SW480 (cell line): ENCODE measurements at places on chromosomes 7 and 10.

DNA sequence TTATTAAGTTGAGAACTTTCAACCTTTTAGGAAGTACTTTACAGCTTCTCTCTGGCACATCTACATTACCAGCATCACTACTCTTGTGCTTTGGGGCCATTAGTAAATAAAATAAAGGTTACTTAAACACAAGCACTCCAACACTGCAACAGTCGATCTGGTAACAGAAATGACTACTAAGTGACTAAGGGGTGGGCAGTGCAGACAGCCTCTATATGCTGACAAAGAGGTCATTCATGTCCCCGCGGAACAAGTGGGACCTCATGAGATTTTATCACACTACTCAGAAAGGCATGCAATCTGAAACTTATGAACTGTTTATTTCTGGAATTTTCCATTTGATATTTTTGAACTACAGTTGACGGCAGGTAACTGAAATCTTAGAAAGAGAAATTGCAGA is 111.3 kb upstream of the DNAJB12 start:
- DNase-seq: no peak

GRCh38 chr10:119518176-119518575 is 24.3 kb downstream of the RGS10 start:
- DNase-seq: no peak

DNA sequence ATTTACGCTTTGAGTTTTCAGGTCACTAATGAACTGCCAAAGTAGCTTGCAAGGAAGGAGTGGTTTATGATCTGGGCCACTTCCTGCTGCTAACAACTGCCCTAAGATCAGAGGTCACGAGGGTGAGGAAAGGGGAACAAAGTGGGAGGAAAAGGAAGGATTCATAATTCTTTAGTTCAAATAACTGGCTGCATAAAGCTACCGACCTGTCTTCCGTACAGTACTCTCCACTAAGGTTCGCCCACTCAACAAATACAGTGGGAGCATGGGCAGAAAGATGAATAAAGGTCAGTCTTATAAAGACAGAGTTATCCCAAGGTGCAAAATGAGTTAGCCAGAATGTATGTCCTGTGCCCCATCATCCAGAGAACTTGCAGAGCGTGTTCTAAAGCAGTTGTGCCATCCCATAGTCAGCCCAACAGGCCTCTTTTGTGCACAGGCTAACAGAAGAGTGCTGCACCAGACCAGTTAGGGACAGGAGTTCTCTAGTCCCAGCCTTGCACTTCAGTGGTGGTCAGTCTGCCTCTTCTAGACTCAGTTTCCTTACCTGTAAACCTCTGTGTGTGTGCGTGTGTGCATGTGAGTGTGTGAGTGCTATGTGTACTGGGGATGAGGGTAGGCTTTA is 65.9 kb downstream of the CREB3L2 start:
- DNase-seq: no peak

DNA sequence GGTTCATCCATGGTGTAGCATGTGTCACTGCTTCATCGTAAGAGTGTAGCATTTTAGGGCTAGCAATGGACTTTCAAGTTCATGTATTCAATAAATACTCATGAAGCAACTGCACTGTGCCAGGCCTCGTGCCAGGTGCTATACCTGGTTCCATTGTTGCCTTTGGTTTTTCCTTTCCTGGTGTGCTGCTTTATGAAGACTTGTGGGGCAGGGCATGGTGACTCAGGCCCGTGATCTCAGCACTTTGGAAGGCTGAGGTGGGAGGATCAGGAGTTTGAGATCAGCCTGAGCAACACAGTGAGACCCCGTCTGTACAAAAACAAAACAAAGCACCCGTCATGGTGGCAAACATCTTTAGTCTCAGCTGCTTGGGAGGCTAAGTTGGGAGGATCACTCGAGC is 2.2 kb upstream of the CPA4 start:
- no peak for DNase-seq

DNA sequence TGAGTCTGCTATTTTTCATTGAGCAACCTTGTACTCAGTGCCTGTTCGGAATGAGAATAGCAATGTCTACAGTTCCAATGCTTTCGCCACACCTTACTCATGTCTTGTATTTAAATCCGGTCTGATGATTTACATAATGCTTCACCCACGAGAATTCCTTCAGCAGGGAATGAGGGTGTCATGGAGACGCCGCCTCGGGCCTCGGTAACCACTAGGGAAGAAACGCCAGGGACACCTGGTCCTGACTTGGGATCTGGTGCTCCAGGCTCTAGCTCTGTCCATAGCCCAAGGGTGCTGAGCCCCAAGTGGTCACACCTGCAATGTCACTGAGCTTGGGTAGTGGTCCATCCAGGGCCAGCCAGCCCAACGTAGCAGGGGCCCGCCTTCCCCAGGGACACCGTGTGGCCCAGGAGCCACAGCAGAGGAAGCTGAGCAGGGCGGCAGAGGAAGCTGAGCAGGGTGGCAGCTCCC is 37.4 kb downstream of the PRKAG2 start:
- DNase-seq: no peak

DNA sequence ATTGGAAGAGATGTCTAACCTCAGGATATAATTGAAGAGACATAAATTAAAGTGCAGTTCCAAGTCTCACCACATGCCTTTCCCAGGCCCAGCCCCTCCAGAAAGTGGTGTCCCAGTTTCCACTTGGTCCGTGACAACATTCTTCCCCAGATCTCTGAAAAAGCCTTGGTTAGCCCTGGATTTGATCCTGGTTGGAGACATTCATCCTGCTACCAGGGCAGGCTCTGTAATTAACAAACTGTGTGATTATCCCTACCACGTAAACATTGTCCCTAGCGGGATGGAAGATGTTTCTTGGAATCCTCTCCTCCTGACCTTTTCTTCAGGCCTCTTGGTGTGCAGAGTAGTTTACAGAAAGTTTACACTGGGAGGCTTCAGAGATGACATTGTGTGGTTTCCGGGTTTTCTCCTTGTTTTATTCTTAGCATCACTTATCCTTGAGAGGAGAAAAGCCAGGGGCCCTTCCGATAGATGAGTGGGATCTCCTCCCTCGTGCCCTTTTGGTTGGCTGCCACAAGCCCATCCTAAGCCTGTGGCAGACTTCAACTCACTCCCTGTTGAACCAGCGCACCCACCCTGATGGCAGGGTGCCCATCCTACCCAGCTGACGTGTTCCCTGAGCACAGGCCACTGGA is 83.8 kb downstream of the COL13A1 start:
- DNase-seq: no peak

GRCh38 chr10:93601146-93601773 is at the start of gene RBP4:
TSS of gene RBP4 (minus strand) at chr10:93601235. CDS start at chr10:93601028, 207 bp downstream.
- no peak for DNase-seq

- no peak for DNase-seq
Observed at GRCh38 chr10:114743521-114744231, 77.9 kb upstream of the FHIP2A start.

DNA sequence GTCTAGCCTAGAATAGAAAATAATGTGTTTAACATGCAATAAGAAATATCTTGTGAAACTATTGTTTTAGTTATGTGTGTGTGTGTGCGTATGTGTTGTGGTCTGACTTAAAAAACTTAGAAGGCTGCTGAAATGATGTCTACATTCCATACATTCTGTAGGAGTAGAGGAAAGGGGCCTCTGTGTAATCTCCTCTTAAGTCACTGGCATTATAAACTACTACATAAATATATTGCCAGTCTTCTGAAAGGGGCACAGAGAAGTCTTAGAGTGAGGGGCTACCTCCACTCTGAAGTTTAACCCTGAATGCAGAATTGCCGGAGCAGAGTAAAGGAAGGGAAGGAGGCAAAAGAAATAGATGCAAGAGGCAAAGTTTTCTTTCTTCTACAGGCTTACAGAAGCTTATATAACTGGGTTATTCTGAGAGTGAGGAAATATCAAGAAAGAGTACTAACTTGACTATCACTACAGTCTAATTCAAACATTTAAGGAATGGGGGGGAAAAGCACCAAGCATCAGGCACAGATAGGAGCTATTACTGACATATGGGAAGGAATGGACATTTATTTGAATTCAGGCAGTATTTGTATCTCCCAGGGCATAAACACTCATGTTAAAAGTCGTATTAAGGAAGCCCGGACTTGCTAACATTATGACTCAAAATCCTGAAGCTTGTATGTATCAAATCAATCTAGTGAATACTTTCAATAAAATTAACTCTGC is 75.7 kb downstream of the DNAJC1 start:
- DNase-seq: no peak

GRCh38 chr7:127782654-127783559 is 130.9 kb downstream of the SND1 start:
- DNase-seq: no peak

GRCh38 chr10:95813054-95813685 is 57.2 kb downstream of the ENTPD1 start:
- DNase-seq: no peak

GRCh38 chr7:135508883-135509588 is 866 bp downstream of the CNOT4 start:
- DNase-seq: peak; percentile 53

- no peak for DNase-seq
Observed at GRCh38 chr10:95425592-95426465, 135.0 kb upstream of the PDLIM1 start.

DNA sequence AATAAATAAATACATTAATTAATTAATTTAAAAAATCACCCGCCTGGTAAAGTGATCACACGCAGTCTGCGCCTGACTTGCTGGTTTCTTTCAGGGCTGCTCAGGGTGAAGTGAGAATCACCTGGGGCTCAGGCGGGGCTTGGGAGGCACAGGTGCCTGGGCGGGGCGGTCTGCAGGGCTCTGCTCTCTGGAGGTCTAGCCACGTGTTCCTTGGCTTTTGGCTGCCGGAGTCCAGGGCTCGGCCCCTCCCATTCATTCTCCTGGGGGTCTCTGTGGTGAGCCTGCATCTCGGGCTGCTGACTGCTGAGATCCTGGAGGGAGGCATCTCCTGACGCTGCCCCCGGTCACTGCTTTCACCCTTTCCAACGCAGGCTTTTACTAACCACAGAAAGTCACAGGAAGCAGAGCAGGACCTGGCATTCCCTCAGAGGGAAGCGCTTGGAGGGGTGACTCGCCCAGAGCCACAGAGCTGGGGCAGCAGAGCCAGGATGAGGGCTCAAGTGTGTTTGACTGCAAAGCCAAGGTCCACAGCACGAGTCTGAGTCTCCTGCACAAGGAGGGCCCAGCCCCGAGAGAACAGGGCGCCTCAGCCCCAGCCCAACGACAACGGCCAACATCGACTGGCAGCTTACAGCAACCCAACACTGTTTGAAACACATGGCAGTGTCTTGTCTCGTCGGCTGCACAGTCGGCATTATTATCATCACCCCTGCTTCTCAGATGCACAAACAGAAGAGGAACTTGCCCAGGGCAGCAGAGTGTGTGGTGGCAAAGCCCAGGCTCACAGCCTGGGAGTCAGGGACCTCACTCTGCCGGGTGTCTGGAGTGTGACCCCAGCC is 22.4 kb upstream of the MNX1 start:
- DNase-seq: peak; percentile 57

GRCh38 chr10:14086596-14086995 is 244.1 kb downstream of the FRMD4A start:
- no peak for DNase-seq

- no peak for DNase-seq
Observed at GRCh38 chr7:28106321-28106829, 74.2 kb downstream of the JAZF1 start.

GRCh38 chr10:88987243-88987725 is 3.3 kb upstream of the FAS start:
- DNase-seq: no peak

DNA sequence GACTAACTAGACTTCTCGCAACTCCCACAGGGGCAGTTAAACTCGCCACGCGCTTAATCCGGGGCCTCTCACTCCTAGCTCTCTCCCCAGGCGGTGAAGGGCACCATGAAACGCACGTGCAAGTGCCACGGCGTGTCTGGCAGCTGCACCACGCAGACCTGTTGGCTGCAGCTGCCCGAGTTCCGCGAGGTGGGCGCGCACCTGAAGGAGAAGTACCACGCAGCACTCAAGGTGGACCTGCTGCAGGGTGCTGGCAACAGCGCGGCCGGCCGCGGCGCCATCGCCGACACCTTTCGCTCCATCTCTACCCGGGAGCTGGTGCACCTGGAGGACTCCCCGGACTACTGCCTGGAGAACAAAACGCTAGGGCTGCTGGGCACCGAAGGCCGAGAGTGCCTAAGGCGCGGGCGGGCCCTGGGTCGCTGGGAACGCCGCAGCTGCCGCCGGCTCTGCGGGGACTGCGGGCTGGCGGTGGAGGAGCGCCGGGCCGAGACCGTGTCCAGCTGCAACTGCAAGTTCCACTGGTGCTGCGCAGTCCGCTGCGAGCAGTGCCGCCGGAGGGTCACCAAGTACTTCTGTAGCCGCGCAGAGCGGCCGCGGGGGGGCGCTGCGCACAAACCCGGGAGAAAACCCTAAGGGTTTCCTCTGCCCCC is 19.5 kb downstream of the WNT8B start:
- DNase-seq: peak; percentile 77

GRCh38 chr7:138387755-138388475 is 72.1 kb upstream of the TRIM24 start:
- no peak for DNase-seq

- DNase-seq: no peak
Observed at GRCh38 chr7:47806701-47807103, 141.6 kb downstream of the PKD1L1 start.

GRCh38 chr10:30550967-30551815 is 78.4 kb downstream of the LYZL2 start:
- DNase-seq: no peak

GRCh38 chr7:102004229-102004628 is 186.8 kb downstream of the CUX1 start:
- no peak for DNase-seq

DNA sequence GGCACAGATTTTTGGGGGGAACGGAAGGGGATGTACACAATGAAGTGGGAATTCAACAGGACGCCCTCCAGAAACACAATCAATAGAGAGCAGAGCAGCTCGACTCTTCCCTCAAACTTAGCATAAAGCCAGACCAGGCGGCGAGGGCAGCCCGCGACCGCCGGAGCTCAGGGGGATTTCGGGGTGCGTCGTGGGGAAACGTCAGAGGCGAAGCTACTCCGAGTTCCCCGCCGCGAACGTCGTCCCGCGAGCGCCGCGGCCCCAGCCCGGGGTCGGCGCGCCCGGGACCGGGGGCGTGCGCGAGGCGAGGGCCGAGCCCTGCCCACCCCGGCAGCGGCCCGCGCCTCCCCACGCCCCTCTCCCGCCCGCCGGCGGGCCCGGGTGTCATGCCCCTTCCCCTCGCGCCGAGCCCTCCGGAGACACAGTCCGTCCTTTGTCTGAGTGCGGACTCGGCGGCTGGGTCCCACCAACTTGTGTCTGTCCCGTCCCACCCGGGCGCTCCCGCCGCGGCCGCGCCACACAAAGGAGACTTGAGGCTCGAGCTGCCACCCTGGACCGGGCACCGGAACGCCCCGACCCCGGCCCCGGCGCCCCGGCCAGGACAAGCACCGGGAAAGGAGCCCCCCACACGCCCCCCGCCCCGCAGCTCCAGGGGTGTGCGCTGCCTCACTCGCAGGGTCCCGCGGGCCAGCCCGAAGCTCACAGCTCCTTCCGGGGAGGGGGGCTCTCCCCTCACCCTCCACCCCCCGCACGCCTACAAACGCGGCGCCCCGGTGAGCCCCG is 634 bp downstream of the EZH2 start:
- peak; percentile 32 for DNase-seq
